ENCODE measurements at places on chromosomes 1 and 21.
A peak's percentile ranks its signal among the peaks of the same experiment; 100 is the strongest.

DNA sequence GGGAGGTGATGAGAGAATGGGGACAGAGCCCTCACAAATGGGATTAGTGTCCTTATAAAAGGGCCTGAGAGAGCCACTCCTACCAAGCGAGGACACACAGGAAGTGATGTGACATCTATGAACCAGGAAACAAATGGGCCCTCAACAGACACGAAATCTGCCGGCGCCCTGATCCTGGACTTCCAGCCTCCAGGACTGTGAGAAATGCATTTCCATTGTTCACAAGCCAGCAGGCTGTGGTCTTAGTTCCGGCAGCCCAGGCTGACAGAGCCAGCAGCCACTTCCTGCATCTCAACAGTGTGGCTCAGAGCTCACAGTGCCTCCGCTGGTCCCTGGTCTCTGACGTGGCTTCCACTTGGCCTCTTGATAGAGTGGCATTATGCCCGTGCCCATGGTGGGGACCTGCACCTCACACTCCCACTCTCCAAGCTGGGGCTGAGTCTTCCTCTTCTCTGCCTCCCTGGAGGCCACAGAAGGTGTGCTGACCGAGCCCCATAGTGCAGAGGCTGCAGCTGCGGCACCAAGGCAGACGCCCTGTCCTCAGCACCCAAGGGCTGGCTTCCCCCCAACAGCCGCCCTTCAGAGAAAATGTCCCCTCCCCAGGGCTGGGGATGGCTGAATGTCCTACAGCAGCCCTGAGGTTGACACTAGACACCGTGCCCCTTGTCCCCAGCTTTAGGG, 44.9 kb downstream of the ACOT7 start:
- DNase-seq = no peak

DNA sequence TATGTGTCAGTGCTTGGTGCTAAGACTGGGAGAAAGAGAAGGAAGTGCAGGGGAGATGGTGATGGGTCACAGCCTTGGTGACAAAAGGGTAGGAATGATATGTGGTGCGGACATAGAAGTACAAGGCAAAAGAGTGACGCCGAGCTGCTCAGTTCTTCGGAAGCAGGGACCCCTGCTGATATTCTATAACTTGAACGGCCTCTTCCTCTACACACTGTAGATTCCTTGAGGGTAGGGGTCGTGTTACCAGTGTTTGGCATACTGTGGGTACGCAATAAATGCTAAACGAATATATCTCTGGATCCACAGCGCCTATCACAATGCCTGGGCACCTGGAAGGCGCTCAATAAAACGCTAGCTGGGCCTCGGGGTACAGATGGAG, 488 bp downstream of the DBT start:
- DNase-seq = no peak

DNA sequence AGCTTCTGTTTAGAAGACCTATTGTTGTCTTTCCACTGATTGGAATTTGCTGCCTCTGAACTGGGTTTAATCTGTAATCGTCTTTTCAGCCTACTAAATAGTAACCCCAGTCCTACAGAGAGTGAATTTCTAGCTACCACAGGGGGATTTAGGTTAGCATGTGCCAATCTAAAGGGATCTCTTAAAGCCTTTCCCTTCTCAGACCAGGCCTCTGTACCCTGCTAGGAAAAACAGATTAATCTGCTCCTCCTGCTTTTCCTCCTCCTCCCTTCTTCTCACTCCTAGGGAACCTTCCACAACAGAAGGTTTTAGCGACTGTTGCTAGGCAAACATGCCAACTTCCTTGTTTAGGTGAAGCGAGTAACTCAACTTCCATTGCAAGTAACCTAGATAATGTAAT, 1.3 kb upstream of the RC3H1 start:
- DNase-seq = no peak

DNA sequence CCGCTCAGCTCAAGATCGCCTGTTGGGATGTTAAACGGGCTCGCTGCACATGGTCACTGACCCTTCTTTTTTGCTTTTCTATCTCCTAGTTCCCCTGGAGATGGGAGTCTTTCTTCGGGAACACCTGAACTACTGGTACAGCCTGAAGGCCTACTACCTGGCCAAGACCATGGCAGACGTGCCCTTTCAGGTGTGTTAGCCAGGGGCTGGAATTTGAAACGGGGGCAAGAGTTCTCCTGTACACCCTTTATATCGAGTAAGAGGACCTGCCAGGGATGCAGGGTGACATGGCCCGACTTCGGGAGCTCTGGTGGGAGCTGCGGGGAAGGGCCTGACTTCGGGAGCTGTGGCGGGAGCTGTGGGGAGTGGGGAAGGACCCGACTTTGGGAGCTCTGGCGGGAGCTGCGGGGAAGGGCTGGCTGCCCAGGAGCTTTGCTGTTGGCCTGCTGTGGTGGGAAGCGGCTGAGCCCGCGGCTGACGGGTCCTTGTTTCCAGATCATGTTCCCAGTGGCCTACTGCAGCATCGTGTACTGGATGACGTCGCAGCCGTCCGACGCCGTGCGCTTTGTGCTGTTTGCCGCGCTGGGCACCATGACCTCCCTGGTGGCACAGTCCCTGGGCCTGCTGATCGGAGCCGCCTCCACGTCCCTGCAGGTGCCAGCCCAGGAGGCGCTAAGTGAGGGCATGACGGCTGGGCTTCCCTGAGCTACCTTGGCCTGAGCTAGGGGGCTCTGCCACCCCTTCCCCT, 24.0 kb downstream of the TFF3 start:
- no peak for DNase-seq

GRCh38 chr1:16048573-16049189, 5.1 kb downstream of the CLCNKB start:
- no peak for DNase-seq

DNA sequence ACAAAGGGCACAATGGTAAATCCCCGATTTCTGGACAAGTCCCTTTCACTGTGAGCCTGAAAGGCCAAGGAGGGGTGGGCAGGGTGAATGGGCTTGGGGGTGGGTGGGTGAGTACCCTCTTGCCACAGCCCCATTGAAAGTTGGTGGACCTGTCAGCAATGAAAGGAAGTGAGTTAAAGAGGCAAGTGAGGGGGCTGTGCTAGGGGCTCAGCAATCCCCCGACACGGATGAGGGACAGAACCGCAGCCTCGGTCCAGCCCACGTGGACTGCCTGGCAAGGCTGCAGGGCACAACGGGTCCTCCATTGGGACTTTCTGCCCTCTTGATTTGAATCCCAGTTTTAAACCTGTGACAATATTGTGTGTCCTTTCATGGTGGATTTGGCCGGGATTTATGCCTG, 255.3 kb downstream of the FOXD2 start:
- no peak for DNase-seq

GRCh38 chr1:114034567-114035303, 55.5 kb downstream of the OLFML3 start:
- DNase-seq = no peak

- no peak for DNase-seq
Measured at GRCh38 chr1:243798726-243799125, 51.3 kb downstream of the AKT3 start.

DNA sequence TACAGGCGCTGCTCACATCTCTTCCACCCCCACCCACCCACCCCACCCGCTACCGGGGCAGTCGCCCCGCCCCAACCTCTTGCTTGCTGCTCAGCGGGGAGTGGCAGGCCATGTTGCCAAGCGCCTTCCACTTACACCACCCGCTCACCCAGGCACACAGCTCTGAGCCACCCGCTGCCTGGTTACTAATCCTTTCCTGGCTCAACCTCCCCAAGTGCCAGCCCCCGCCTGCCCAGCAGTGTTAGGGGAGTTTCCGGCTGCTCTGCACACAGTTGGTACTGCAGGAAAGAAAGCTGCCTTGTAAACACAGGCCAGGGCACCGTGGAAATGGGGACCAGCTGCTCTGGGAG, 56.2 kb downstream of the LACTBL1 start:
- no peak for DNase-seq

DNA sequence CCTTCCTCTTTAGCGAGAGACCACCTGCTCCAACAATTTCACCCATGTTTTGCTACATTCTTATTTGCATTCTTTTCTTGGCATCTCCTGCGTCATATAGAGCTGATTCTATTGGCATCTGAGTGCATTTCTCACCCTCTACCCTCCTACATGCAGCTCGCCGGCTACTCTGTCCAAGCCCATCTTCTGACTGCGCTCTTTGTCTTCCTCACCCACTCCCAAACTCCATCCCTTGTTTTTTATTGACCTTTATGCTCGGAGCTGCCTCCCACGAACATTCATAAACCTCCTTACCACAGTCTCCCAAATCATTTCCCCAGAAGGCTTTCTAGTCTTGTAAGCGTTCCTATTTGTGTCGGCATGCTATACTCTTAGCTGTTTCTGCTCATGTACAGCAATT, 33.6 kb upstream of the FMN2 start:
- DNase-seq = no peak

- no peak for DNase-seq
Measured at GRCh38 chr1:206768472-206769303, 1.9 kb upstream of the IL19 start.

DNA sequence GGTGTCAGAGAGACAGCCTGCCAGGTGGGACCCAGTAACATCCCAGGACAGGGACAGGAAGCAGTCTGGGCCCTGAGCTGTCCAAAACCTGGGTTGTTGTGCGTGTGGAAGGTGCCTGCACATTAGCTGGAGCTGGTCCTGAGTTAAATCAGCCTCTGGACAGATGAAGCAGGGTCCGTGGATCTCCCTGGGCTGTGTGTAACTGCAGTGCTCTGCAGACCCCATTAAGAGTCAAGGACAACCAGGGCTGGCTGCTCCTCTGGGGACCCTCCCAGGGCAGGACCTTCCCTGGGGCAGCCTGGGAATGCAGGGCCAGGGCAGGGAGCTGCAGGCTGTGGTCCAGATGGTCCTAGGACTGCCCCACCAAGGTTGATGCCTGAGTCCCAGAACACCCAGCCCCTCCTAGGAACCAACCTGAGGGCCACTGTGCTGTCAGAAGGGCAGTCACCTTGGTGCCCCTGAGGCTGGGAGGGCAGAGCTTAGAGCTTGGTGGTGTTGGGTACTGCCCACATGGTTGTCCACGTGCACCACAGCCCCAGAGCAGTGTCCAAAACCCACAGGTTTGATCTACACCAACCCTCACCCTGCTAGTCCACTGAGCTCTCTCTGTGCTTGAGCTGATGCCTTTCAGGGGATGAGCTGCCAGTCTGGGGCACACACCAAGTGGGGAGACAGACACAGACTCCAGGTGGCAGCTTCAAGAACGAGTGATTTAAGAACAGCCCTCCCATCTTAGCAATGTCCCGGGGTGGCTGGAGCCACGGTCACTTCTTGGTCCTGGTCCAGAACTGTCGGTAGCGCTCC, 2.9 kb downstream of the MRPL55 start:
- DNase-seq = no peak

GRCh38 chr1:64948905-64949833, 17.2 kb downstream of the JAK1 start:
- no peak for DNase-seq

DNA sequence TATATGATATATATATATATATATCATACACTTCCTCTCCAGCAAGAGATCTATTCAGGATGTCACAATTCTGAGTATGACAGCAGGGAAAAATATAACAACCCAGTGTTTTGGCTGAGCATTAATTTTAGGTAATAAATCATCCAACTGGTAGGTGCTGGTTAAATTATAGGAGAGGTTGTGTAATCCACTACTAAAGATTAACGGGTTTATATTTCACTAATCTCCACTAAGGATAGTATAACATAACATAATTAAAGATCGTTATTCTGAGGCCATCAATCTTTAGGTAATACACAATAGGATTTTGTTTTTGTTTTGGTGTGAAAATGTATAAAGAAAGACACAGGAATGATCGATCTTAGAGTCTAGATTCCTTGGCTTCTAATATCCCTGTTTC, 102.2 kb downstream of the COQ8A start:
- DNase-seq = no peak

- DNase-seq = peak; percentile 49
Measured at GRCh38 chr1:26771643-26772321, 16.0 kb upstream of the PIGV start.

DNA sequence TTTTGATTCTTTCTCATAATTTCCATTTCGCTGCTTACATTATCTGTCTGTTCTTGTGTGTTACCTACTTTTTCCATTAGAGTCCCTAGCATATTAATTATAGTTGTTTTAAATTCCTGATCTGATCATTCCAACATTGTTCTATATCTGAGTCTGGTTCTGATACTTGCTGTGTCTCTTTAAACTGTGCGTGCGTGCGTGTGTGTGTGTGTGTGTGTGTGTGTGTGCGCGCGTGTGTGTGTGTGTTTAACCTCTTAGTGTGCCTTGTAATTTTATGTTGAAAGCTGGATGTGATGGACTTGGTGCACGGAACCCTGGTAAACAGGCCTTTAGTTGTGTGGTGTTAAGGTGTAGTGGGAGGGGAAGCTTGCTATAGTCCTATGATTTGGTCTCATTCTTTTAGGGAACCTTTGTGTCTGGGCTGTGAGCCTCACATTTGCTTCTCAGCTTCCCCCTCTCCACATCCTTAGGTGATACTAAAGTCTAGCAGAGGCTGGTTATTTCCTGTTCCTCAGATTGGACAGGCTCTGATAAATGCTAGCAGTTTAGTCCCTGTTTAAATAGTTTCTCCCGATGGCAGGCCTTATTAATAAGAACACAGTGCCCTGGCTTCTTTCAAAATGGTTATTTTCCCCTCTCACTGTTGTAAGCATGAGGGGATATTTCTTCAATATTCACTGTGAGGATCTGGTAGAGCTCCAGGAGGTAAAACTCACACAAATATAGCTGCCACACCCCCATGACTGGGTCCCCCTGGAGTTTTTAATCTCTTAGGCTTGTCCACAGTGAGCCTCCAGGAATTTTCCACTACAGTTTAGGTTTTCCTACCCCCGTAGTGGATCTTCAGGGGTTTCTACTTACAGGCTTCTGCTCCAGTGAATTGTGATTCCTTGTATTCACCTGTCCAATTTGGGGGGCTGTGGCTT, 118.3 kb downstream of the GALNT2 start:
- DNase-seq = no peak

DNA sequence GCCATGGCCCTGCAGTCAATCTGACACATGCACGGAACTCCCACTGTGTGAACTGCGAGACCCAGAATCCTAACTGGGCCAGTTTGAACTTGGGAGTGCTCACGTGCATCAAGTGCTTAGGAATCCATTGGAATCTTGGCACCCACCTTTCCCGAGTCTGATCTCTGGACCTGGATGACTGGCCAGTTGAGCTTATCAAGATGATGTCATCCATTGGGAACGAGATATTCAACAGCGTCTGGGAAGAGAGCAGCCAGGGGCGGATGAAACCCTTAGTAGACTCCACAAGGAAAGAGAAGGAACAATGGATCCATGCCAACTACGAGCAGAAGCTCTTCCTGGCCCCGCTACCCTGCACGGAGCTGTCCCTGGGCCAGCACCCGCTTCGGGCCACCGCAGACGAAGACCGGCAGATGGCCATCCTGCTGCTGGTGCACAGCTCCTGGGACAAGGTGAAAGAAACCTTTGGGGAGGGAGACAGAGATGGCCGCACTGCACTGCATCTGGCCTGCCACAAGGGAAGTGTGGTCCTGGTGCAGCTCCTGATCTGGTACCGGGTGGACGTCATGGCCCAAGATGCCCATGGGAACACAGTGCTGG, 3.1 kb upstream of the TDRD5 start:
- DNase-seq = peak; percentile 11

DNA sequence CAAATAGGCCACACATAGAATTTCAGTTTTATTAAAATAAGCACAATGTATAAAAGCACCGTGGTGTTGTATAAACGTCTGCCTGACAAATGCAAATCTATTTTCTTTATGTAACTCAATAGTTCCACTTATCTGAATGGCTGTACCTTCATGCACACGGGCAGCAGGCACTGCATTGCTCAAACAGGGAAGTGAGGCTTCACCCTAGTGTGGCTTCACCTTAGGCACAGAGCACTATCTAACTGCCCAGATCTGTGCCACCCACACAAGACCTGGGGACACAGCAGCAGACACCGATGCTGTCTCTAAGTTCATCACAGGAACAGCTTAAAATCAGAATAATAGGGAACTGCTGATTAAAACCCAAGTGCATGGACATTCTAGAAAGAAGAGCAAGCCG, 6.0 kb upstream of the KNCN start:
- DNase-seq = no peak

All from GM13976 (cell line).